ENCODE measurements at places on chromosomes 6 and 20.

DNA sequence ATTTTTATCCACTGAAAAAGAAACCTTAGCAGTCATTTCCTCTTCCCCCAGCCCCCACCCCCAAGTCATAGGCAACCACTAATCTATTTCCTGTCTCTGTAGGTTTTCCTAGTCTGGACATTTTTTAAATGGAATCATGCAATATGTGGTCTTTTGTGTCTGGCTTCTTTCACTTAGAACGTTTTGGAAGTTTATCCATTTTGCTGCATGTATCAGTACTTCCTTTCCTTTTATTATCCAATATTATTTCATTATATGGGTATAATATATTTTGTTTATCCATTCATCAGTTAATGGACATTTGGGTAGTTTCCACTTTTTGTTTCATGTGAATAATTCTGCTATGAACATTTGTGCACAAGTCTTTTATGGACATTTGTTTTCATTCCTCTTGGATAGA lies 99.3 kb upstream of the BMP5 start:
- no peak for DNase-seq

DNA sequence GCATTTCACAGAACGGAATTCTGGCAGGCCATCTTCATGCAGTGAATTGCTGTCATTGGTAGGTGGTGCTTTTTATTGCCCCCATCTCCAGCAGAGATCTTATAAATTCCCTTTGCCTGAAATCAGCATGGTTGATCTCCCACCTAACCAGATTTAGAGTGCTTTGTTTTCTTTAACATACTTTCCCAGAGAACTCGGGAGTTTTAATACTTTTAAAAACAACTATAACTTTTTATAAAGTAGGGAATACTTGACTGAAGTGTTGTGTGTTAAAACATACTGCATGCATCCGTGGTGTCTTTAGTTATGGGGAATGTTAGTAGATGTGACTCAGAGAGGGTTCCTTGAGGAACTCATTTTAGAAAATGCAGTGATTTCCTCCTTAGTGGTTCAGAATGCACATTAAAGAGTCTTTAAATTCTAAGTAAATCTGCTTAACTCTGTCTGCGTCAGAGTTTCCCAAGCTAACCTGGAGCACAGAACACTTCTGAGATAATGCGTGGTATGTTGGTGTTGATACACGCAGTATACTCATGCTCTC lies 54.9 kb downstream of the AKAP12 start:
- DNase-seq = no peak

DNA sequence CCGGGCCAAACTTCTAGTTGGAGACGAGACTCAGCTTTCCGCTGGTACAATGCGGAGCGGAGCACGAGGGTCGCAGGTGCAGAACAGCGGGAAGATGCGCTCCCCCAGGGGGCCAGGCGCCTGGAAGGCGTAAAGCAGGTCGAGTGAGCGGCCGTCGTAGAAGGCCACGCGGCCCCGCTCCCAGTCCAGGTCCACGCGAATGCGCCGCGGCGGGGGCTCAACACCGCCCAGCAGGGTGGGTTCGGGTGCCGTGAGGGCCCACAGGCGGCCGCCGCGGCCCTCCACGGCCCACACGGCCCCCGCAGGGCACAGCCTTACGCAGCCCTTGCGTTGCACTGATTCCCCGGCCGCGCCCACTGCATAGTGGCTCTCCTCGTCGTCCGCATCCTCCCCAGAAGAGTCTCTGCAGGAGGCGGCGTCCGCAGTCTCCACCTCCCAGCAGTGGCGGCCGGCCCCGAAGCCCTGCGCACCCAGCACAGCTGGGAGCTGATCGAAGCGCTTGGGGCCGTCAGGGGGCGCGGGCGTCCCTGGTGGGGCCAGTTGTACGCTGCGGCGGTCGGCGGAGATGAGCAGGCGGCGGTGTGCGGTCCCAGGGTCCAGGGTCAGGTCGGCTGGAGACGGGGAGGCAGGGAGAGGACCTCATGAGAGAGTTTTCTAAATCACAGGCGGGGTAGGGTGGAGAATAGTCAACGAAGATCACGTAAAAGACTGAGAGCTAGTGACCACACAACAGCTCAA lies 4.3 kb downstream of the PPP1R11 start:
- DNase-seq = peak; percentile 66

- DNase-seq = no peak
Observed at GRCh38 chr6:454148-454991, 62.8 kb downstream of the IRF4 start.

DNA sequence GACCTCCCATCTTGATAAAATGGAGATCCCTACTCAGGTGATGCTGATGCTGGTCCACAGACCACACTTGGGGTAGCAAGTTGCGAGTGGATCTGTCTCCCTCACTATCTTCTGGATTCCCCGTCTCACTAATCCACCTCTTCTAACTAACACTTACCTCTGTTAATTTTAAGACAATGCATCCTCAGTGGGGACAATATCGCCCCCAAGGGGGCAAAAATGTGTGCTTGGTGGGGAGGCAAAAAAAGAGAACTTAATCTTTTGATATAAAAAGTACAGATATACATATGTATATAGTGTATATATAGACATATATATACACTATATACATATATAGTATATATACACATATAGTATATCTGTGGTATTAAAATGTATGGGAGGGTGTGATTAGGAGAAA lies 4.3 kb downstream of the LRFN2 start:
- peak; percentile 36 for DNase-seq

- no peak for DNase-seq
Observed at GRCh38 chr6:106181664-106182418, 95.7 kb downstream of the PRDM1 start.

DNA sequence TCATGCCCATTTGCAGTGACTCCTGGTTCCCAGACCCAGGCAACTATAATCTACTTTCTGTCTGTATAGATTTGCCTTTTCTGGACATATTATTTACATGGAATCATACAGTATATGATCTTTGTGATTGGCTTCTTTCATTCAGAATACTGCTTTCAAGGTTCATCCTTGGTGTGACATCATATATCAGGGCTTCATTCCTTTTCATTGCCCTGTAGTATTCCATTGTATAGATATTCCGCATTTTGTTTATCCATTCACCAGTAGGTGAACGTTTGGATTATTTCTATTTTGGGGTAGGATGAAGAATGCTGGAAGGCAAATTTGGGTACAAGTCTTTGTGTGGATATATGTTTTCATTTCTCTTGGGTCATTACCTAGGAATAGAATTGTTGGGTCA lies 36.1 kb downstream of the PPP1R16B start:
- no peak for DNase-seq

GRCh38 chr6:6331946-6332601 lies 11.6 kb upstream of the F13A1 start:
- DNase-seq = no peak

DNA sequence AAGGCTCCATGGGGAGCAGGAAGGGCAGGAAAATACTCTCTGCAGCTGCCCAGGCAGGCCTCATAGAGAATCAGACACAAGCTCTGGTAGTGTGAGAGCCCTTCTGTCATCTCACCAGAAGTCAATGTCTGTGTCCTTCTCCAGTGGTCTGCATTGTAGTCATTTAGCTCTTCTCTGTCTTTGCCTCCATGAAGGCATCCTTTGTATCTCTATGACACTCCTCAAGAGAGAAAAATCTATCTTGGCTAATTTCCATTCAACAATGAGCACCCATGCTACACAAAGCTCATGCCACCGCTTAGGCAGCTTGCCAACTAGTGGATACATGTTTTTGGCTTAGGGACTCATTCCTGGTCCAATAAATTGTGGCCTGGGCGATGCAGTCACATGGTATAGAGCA lies 92.1 kb downstream of the RNF217 start:
- DNase-seq = no peak

DNA sequence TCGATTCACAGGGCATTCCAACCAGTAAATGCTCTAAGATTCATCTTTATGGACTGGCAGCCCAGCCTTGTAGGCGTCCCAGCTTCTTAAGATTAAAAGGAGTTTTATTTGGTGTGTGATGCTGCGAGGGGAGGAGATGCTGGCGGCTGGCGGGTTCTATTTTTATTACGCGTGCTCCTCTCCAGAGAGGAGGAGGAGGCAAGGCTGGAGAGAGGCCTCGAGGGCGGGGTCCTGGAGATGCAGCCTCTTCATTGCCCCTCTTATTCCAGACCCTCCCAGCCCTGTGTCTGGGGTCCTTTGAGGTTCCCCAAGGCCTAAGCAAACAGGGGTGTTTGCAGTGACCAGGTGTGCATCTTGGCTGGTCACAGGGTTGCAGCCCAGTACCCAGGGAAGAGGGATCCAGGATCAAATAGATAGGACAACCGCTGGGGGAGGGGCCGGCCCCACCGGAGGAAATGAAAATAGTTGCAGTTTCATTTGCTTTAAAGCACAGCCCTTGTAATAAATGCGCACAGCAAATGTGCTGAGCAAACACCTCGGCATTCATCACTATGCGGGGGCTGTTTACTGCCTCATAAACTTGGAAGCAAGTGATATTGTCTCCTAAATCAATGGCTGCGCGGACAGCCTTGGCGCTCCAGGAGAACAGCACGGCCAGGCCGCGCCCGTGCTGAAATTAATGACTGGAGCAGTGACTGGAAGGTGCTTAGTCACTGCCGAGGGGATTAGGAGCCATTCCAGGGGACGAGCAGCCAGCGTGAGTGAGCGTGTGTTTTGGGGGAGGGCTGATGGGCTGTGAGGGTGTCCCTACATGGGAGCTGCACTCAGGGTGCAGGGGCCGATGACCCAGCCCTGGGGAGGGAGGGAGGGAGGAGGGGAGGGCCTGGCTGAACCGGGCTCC lies 83.0 kb downstream of the TMEM242 start:
- DNase-seq = no peak

- no peak for DNase-seq
Observed at GRCh38 chr6:134729561-134729960, 220.3 kb downstream of the ALDH8A1 start.

DNA sequence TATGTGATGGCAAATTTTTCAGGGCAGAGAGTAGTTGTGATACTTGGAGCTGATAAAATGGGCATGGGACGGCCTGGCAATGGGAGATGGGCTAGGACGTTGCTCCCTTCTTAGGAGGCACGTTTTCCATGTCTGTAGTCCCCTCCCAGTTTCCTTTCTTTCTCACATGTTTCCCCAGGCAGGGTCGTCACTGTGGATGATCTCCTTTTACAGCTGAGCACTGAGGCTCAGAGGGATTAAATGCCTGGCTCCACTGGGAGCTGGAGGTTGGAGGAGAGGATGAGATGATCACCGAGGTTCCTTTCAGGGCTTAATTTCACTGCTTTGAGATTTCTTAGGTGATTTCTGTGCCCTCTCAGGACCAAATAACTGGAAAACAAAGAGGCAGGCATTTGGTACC lies 136.7 kb downstream of the SOBP start:
- no peak for DNase-seq

DNA sequence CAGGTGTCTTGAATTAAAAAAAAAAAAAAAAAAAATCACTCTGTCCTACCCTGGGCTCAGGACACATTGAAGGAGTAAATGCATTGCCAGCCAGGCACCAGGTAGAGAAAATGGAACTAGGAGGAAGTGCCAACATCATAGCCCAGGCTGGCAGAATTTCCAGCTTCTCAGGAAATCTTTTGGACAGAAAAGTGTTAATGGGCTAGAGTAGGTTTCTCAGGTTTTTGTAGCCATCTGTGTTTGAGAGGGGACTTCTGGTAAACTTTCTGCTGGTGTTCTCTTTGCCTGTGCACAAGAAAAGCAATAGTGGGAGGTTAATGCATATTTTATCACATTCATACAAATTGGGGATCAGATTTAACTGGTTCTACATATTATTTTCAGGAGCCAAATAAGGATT lies 678.3 kb upstream of the NRSN1 start:
- no peak for DNase-seq

- DNase-seq = no peak
Observed at GRCh38 chr6:81896525-81897503, 144.3 kb upstream of the TENT5A start.

- no peak for DNase-seq
Observed at GRCh38 chr6:162854228-162854627, 126.5 kb downstream of the PACRG start.

DNA sequence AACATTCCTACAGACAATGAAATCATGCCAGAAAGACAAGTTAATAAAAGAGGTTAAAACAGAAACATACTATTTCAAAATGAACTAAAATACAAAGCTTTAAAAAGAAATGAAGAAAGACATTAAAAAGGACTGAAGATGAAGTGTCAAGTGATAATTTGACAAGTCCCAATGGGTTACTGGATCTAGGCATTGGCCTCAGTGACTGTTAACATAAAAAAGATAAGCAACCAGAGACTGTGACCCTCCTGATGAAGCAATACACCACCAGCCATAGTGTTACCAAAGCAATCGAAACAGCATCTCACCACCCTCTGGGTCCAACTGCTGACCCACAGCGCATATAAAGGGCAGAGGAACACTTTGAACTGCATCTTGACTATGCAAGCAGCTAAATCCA lies 130.3 kb downstream of the FIG4 start:
- DNase-seq = no peak

GRCh38 chr6:21082091-21082490 lies 511.5 kb upstream of the SOX4 start:
- no peak for DNase-seq

DNA sequence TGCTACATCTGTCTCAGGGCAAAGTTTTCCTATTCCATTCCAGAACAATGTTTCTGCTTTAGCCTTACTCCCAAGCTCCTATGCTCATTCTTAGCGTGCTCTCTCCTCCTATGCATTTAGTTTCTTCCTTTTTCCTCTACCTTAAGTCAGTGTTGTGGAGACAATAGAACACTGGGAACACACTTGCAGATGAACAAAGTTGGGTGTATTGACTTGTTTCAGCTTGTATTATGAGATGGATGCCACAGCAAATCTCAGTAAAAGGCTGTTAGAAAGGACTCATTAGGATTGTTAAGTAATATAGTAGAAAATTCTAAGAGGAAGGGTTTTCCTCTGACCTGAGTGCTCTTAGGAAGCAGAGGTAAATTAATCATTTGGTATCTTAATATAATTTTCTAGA lies 48.4 kb downstream of the BMP5 start:
- no peak for DNase-seq

DNA sequence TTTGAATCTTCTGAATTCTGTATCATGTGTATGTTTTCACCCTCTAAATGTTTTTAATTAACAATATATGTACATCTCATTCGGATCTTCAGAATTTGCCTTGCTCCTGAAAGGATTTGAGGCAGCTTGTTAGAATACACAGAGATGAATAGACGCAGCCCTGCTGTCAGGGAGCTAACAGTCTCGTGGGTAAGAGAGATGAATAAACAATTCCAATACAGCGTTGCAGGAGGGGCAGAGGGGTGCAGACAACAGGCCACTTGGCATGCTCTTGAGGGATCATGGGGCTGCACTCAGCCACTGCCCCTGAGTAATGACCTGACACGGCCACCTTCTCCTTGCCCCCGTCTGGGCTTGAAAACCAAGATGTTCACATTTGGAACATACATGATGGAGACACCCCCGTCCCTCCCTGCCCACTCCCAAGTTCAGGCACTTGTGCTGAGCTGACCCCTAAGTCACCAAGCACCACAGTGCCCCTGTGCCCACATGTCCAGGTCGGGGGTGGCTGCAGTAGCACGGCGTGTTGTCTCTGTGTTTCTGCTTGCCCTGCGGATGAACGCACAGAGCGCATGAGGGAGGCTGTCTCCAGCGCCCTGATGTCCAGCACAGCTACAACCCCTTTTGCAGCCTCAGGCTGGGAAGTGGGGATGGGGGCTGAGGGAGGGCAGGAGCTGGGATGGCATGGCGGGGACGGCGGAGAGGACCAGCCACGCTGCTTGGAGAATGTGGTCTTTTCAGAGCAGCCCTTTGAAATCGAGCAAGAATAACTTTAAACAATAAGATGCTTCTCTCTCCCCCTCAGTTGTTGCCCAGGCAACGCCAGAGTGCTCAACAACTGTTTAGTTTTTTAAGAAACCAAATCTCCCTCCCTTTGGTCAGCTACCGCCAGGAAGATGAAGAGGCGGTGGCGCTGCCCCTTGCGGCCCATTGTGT lies 33.0 kb upstream of the CDH22 start:
- no peak for DNase-seq
